Epithelial cell of alveolus of lung (primary cell): ENCODE measurements at places on chromosomes 3 and 15. TPM values are rescaled to one million over a fixed set of nuclear protein-coding genes. Genes with fewer than 3 reads are reported as not detected.

IL1RAP gene
- total RNA-seq, result 6.1 and 10.3 TPM in 2 replicates

BLM gene
- total RNA-seq, result 1.6 and 4.4 TPM in 2 replicates

DLL4 gene
- 0.88 and 3.1 TPM in 2 replicates for total RNA-seq

MYZAP gene
- total RNA-seq, result 0.72 and 0.78 TPM in 2 replicates

HRH1 gene
- total RNA-seq, result 6.9 and 9.7 TPM in 2 replicates

FEZF2 gene
- total RNA-seq, result not detected in 2 replicates

PHC3 gene
- total RNA-seq, result 14.5 and 55.4 TPM in 2 replicates

OR5K2 gene
- total RNA-seq, result not detected in 2 replicates

ISG20 gene
- total RNA-seq, result 3.9 and 7.4 TPM in 2 replicates

TRPC1 gene
- 12.5 and 14.6 TPM in 2 replicates for total RNA-seq
